ENCODE measurements at places on chromosomes 5 and 9.

DNA sequence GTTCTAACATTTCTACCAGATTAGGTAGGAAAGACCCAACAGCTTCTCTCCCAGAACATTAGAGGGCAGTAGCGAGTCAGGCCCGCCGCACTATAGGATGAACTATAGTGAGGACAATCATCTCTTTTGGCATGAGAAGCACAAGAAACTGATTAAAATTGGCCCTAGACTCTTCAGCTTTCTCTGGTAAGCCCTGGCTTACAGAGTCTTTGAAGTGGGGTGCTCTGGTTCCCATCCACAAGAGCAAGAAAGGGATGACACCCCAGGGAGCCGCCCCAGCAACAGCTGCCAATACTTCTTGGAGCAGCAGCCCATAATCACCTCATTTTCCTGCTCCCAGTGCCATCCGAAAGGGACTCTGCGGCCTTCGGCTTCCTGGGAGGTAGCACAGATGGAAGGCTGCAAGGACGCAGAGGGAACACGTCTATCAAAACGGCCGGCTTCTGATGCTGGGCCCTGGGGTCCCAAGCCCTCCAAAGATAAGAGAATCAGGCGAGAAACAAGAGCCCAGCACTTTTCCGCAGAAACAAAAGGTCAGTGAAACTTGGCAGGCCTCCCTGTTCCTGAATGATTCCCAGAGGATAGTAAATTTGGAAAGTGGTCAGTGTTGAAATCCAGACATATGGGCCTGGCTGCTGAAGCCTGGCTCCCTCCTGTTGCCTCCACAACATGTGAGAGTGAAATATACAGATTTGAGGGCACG is 69.3 kb downstream of the HSD17B3 start:
- no peak for DNase-seq

DNA sequence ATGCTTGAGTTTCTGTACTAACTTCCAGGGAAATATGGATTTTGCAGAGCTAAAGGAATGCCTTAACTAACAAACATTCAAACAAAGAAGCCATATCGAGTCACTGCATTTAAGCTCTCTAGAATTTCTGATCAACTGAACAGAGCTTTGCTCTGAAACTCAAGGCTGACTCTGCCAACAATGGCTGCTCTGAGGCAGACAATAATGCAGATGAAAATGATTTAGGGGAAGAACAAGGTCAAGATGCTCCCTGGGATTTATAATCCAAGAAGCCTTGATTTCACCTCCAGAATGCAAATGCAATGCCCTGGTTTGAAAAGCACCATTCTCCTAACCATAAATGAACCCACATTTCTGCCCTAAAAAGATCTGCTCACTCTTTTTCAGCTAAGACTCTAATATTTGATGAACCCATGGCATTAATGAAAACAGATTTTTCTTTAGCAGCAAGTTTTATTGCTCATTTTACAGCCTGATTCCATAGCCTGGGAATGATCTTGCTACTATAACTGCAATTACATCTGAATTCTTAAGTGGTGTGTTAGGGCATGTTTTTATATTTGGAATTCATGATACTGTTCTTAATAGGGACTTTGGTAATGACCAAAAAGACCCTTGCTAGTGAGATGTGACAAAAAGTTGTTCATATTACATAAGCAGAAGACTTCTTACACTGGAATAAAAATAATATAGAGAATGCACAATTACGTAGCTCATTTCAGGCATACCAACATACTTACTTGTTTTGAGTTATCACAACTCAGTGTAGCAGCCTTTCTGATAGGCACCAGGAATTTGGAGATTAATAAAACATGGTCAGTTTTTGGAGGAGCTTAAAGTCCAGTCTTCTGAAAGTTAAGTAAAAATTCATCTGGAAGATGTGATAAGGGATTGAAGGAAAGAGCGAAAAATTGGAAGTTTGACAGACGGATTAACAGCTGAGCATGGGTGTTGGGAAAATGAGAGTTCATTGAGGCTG is 169.4 kb downstream of the TRPM3 start:
- no peak for DNase-seq

- no peak for DNase-seq
Measured at GRCh38 chr5:64229163-64229774, 63.6 kb downstream of the RNF180 start.

GRCh38 chr9:93204470-93205043 is 20.6 kb downstream of the WNK2 start:
- DNase-seq, result no peak

- no peak for DNase-seq
Measured at GRCh38 chr5:109573256-109573655, 116.5 kb upstream of the MAN2A1 start.

DNA sequence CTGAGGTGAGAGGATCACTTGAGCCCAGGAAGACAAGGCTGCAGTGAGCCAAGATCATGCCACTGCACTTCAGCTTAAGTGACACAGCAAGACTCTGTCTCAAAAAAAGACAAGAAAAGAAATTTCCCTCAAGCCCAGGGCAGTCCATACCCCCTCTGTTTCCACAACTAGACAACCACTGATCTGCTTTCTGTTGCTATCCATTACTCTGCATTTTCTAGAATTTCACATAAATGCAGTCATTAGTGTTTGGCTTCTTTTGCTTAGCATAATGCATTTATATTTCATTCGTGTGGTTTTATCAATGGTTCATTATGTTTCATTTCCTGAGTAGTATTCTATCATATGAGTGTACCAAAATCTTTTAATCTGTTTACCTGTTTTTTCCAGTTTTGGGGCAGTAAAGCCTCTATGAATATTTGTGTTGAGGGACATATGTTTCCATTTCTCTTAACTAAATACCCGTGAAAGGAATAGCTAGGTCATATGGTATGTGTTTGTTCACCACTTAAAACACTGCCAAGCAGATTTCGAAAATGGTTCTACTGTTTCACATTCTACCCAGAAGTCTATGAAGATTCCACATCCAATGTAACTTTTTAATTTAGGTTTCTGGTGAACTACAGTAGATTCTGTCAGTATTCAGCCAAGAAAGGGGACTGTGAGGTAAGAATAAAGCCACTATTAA is 271.8 kb downstream of the ZNF608 start:
- DNase-seq, result no peak

- no peak for DNase-seq
Measured at GRCh38 chr5:171102877-171103610, 206.0 kb upstream of the TLX3 start.

DNA sequence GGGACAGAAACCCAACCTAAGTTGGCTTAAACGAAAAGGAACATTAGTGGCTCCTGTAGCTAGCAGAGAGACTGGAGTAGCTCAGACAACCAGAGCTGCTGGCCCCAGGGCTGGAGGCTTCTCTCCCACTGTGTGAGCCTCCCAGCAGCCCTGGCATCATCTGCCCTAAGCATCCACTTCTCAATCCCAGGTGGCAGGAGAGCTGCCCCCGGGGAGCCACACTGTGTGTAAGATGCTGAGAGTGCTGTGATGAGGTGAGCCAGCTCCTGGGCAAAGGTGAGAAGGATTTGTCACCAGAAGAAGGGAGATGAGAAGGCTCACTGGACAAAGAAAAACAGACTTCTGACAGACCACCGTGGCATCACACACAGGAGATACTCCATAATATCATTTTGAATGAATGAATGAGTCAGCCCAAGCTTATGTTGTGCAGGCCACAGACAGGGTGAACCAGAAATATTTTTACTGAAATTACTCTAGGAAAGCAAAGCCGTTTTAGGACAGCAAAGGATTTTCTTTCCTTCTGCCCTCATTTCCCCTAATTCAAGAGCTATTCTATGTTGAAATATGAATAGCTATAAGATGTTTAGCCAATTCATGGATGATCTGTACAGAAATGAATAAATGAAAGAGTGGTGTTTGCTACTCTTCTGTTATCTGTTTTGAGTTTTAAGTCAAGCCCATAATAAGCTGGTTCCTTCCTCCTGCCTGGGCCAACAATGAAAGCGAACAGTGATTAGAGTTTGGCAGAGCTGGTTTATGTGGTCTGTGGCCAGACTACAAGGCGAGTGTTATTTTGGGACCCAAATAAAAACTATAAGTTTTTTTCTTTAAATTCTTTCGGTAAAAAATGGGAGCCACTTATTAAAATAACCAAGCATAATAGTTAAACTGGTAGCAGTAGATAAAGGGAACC is 57.4 kb upstream of the ECM2 start:
- DNase-seq, result no peak

GRCh38 chr9:128916204-128916603 is 4.6 kb upstream of the PHYHD1 start:
- DNase-seq, result no peak

GRCh38 chr5:53782620-53783019 is 222.2 kb downstream of the NDUFS4 start:
- DNase-seq, result no peak

GRCh38 chr9:132795511-132796303 is 82.4 kb downstream of the AK8 start:
- no peak for DNase-seq
